ENCODE measurements at places on chromosomes 6 and 20.

DNA sequence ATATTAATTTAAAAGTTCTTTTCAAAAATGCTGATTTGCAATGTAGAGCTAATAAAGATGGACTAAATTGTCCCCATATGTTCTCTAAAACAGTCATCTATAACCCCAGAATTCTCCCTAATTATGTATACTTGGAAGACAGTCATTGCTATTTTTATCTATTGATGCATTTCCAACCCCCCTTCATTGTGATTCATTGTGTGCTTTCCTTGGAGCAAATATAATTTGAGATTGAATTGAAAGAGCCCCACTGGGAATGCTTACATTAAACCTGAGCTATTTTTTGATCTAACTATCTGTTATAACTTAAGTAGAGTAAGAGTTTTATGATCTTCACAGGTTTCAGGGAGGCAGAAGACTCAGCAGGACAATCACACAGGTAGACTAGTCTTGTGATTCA lies 73.7 kb upstream of the PTCHD4 start:
- DNase-seq: no peak

- DNase-seq: no peak
Observed at GRCh38 chr6:107813555-107814194, 10.4 kb downstream of the SCML4 start.

- DNase-seq: no peak
Observed at GRCh38 chr20:46488451-46488850, 24.9 kb downstream of the ZNF334 start.

DNA sequence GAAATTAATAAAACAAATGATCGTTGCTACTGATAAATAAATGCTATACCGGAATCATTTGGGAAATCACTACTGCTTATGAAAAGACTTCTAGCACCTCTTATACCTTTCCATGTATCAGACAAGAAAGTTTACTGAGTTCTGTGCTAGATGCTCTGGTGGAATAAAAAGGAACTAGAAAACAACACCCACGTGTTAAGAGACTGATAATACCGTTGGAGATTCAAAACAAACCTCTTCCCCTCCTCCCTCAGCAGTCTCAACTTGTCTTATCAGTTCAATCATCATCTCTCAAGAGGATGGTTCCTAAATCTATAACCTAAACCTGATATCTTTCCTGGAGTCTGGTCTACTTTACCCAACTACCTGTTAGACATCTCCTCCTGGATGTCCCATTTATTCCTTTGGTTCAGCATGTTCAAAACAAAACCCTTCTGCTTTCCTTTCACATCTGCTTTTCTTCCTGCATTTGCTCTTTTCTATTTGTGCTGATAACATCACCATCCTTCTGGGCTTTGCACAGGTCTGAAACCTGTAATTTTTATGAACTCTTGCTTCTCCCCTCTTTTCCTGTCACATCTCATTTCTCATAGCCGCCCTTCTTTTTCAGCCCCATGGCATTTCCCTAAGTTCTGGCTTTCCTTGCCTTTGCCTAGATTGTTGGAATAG lies 122.2 kb downstream of the COL19A1 start:
- DNase-seq: no peak

GRCh38 chr20:47610945-47611250 lies 109.2 kb downstream of the NCOA3 start:
- no peak for DNase-seq

GRCh38 chr6:148166339-148166968 lies 176.2 kb upstream of the SASH1 start:
- peak; percentile 44 for DNase-seq

GRCh38 chr20:6468423-6469116 lies 298.9 kb upstream of the BMP2 start:
- DNase-seq: no peak

DNA sequence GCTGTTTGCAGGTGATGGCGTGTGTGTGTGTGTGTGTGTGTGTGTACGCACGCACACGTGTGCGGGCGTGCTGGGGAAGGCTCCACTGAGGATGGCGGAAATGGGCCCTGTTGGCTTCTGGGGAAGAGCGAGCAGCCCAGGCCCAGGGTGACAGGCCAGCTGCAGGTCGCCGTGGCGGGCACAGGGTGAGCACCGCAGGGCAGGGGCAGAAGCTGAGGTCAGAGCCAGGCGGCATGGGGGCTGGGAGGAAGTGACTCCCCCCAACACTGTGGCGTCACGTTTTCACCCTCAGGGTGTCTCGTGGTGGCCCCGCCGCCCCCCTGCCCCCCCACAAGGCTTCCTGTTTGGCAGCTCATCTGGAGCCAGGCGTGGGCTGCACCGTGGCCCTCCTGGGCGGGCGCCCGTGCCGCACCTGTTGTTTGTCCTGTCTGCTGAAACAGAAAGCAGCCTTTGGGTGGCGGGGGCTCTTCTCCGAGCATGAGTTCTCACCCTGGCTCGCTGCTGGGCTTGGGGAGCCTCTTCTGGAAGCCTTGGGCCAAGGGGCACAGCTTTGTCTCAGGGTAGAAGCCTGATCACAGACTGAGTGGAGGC lies 7.1 kb downstream of the RBM38 start:
- peak; percentile 19 for DNase-seq

- no peak for DNase-seq
Observed at GRCh38 chr20:62618611-62619529, 23.4 kb upstream of the SLCO4A1 start.

DNA sequence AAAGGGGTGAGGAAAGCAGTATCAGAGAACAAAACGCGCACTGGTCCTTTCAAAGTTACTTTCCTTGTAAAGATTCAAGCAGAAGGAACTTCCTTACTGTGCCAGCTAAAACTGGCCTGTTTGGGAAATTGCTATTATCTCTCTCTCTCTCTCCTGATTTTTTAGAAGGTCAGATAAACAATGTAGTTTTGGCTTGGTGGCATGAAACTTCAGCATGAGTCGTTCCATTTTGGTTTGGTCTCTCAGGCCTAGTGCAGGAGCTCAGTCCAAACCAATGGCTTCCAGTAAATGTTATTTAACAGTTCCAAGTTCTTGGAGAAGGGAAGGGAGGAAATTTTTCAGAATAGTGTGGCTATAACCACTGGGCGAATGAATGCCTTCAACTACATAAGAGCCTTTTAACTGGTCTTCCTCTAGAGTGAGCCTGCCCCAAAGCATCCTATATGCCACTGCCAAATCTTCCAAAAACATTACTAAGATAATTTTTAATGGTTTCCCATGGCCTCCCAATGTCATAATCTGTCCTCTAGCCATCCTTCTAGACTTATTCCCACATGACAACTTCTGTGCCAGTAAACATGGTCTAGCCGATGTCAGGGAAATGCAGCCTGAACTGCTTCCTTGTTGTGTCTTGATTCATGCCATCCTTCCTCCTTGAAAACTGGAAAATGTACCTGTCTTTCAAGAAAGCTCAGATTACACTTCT lies 9.1 kb upstream of the SNX9 start:
- no peak for DNase-seq

- no peak for DNase-seq
Observed at GRCh38 chr6:116450185-116450710, 10.9 kb upstream of the CALHM6 start.

DNA sequence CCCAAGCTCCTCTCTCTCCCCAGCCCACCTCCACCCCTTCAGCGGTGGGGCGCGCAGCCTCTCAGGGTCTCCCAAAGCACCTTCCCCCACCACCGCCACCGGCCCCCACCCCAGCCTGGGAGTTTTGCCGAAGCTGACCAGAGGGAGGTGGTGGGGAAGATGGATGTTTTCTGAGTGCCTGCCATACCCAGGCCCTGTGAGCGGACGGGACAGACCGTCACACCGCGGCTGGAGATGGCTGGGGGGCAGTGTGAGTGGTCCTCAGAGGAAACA lies 5.7 kb downstream of the C20orf204 start:
- DNase-seq: no peak

- no peak for DNase-seq
Observed at GRCh38 chr6:127865108-127865507, 35.8 kb downstream of the THEMIS start.

GRCh38 chr6:12148317-12148801 lies 136.2 kb downstream of the HIVEP1 start:
- DNase-seq: no peak

DNA sequence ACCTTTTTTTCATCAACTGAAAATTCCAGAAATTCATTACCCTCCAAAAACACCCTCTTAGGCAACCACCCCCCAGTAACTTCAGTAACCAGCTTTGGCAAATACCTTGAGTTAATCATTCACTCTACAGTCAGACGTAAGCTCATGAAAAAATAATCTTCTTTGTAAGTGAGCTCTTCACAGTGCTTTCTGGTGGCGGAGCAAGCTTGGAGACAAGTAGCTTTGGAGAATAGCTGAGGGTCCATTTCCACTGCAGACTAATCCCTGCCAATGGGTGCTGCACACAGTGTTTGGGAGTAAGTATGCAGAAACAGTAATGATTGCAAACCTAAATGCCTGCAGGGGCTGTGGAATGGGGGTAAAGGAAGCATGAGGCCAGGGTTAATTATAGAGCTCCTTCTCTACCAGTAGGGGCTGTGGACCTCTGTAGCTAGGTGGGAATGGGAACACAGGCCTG lies 56.8 kb upstream of the HINT3 start:
- DNase-seq: no peak

Measured in DMS153 (cell line).